Smooth muscle cell of the umbilical artery (primary cell): ENCODE measurements at places on chromosomes 1 and 21. TPM values are rescaled to one million over a fixed set of nuclear protein-coding genes. Genes with fewer than 3 reads are reported as not detected.

Gene LCE6A
- total RNA-seq = not detected in 2 replicates

Gene LHX8
- total RNA-seq = not detected in 2 replicates

Gene VCAM1
- 64.1 and 73.6 TPM in 2 replicates for total RNA-seq

Gene ETV3L
- total RNA-seq = not detected in 2 replicates

Gene AADACL3
- total RNA-seq = not detected in 2 replicates

Gene PKP1
- total RNA-seq = 0.30 and 3.5 TPM in 2 replicates

Gene CR2
- total RNA-seq = not detected in 2 replicates

Gene S100A14
- total RNA-seq = not detected in 2 replicates

Gene DLGAP3
- total RNA-seq = under 0.01 TPM in 1 of 2 replicates, not detected in the other

Gene CNTN2
- total RNA-seq = not detected in 2 replicates

Gene TINAGL1
- 241 and 312 TPM in 2 replicates for total RNA-seq

Gene WNT4
- 0.05 and 0.59 TPM in 2 replicates for total RNA-seq

Gene F5
- total RNA-seq = under 0.01 and 0.09 TPM in 2 replicates

Gene CAMSAP2
- total RNA-seq = 32.1 and 42.7 TPM in 2 replicates

Gene FAM43B
- 0.09 TPM in 1 of 2 replicates, not detected in the other for total RNA-seq

Gene RGS7
- not detected in 2 replicates for total RNA-seq

Gene ATG4C
- total RNA-seq = 9.5 and 12.4 TPM in 2 replicates

Gene ZNF695
- total RNA-seq = 0.59 and 1.7 TPM in 2 replicates

Gene NVL
- 29.1 and 34.0 TPM in 2 replicates for total RNA-seq

Gene PRKAA2
- 0.89 and 1.9 TPM in 2 replicates for total RNA-seq

Gene USP24
- 32.7 and 49.3 TPM in 2 replicates for total RNA-seq

Gene LCE3D
- not detected in 2 replicates for total RNA-seq

Gene NBL1
- 57.9 and 99.5 TPM in 2 replicates for total RNA-seq

Gene PPM1J
- total RNA-seq = 0.59 and 1.6 TPM in 2 replicates

Gene NR5A2
- under 0.01 TPM in 1 of 2 replicates, not detected in the other for total RNA-seq

Gene PTGFRN
- total RNA-seq = 13.1 and 31.5 TPM in 2 replicates

Gene C1QC
- total RNA-seq = not detected in 2 replicates

Gene SSX2IP
- 9.5 and 20.0 TPM in 2 replicates for total RNA-seq

Gene TEDDM1
- not detected in 2 replicates for total RNA-seq

Gene SVBP
- 5.9 and 9.5 TPM in 2 replicates for total RNA-seq

Gene LYPD8
- not detected in 2 replicates for total RNA-seq

Gene CFHR3
- total RNA-seq = 0.23 TPM in 1 of 2 replicates, not detected in the other

Gene HAPLN2
- total RNA-seq = 0.14 TPM in 1 of 2 replicates, not detected in the other

Gene MANEAL
- 0.30 and 0.69 TPM in 2 replicates for total RNA-seq

Gene LCE2C
- total RNA-seq = not detected in 2 replicates

Gene FCER1A
- total RNA-seq = not detected in 2 replicates

Gene DEGS1
- 118 and 165 TPM in 2 replicates for total RNA-seq

Gene MTARC2
- total RNA-seq = 1.4 and 1.5 TPM in 2 replicates

Gene KTI12
- 11.0 and 11.9 TPM in 2 replicates for total RNA-seq

Gene RUNX1
- total RNA-seq = 49.0 and 54.0 TPM in 2 replicates

Gene OR14A16
- total RNA-seq = not detected in 2 replicates

Gene GOLPH3L
- 10.4 and 13.2 TPM in 2 replicates for total RNA-seq

Gene SLC44A5
- under 0.01 and 0.09 TPM in 2 replicates for total RNA-seq

Gene ZFP69B
- total RNA-seq = 3.9 and 8.2 TPM in 2 replicates
